Cortex of kidney (tissue), 1 donor: ENCODE measurements at places on chromosomes 11 and 22.

DNA sequence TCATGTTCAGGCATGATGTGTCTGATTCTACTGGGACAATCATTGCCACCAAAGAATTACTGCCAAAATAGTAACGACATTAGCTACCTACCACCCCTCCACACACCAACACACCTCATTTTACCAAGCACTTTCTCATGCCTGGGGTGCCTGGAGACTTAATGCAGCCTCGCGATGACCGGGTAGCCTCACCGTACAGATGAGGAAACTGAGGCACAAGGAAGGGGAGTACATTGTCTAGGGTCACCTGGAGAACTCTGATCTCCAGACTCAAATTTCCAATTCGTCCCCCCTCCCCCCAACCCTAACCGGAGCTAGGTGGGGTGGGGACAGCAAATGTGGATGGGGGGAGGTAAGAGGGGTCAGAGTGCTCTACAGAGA lies 2.7 kb upstream of the RTN4RL2 start:
- DNase-seq: no peak

GRCh38 chr11:13668957-13669521 lies 571 bp downstream of the FAR1 start:
- DNase-seq: no peak

DNA sequence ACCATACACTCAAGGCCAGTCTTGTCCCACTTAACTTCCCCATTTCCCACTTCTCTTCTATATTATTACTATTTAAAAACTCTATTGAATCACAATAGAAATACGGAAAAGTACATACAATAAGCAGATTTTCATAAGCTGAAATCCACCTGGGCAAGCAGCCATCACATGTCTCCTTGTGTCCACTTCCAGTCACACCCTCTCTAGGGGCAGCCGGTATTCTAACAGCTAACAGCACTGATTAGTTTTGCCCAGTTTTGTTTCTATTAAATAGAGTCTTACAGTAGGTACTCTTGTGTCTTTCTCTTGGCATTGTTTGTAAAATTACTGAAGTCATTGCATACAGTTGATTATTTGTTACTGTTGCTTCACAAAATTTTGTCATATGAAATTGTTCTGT lies 37.8 kb downstream of the PPP6R3 start:
- DNase-seq: no peak

DNA sequence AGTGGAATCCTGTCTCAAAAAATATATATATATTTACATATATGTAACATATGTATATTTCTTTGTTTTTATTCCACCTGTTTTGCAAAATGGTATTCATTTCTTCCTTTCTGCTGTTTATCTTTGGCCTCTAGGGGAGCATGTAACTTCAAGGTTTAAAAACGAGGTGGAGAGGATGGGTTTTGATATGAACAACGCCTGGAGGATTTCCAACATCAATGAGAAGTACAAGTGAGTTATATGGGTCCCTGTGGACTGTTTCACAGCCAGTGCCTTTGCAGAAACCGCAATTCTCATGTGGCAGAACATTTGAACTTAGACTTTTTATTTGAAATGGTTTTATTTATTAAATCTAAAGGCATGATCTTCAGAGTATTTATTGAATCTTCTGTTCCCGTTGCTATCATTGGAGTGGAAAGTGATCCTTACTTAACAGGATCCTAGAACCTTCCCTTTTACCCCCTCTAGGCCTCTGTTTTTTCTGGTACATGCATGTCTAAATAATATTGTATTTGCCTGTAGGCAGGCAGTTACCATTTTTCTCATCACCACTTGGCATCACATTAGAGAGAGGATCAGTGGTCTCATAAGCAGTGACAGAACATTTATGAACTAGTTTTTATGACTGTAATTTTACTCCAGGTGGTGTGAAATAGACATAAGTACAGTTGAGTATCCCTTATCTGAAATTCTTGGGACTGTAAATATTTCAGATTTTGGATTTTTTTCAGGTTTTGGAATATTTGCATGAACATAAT lies 81.5 kb upstream of the HORMAD2 start:
- no peak for DNase-seq

GRCh38 chr22:45888221-45889092 lies 88.5 kb downstream of the WNT7B start:
- no peak for DNase-seq

DNA sequence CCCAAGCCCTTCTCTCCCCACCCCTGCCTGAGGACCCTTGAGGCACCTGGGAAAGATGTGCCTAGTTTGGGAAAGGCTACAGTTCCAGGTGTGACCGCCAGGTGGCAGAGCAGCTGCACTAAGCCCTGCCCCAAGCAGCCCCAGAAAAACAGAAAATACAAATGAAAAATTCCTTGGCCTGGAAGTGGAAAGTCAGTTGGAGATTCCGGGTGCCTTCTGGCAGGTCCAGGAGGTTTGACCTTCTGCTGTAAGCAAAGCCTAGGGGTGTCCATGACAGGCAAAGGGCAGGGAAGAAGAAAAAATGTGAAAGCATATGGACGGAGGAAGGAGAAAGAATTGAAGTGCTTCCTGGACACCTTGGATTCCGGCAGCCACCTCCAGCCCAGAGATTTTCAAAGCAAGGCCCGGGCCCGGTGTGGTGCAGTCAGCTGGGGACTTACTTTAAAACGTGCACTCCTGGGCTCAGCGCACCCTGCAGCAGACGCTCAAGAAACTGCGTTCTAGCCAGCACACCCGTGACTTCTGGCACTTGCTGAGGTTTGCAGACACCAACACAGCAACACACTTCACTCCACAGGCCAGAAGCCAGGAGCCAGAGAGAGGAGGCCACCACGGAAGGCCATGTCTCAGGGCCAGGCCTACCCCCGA lies 37.3 kb upstream of the SLC22A12 start:
- DNase-seq: no peak

- no peak for DNase-seq
Measured at GRCh38 chr11:78032090-78032489, 9.0 kb upstream of the KCTD14 start.

DNA sequence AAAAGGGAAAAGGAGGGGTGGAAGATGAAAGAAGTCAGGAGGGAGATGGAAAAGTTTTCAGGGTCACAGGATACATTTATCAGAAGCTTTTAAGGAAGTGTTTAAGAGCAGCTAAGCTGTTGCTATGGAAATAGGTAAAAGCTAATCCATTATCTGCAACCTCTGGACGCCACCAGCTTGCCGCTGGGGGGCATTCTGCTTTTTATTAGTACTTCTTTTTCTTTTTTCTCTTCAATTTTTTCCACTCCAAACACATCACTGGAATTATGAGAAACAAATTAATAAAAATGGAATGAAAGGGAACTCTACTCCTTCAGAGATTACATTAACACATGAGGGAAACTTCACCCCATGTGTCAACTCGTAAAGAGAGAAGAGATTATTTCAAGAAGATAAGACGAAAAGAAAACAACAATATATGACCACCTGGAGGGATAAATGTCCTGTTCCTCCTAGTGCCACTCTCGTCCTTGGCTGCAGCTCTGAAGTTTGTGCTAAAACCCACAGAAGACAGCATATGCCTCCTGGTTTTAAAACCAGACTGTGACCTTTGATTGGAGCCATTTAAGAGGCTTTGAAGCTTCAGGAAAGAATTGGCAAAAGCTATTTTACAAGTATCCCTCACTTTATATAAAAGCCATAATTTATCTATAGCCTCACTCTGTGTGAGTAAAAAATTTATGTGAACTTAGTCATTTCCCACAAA lies 972.8 kb downstream of the OPCML start:
- DNase-seq: no peak

- no peak for DNase-seq
Measured at GRCh38 chr11:114075891-114076441, 16.5 kb downstream of the ZBTB16 start.

DNA sequence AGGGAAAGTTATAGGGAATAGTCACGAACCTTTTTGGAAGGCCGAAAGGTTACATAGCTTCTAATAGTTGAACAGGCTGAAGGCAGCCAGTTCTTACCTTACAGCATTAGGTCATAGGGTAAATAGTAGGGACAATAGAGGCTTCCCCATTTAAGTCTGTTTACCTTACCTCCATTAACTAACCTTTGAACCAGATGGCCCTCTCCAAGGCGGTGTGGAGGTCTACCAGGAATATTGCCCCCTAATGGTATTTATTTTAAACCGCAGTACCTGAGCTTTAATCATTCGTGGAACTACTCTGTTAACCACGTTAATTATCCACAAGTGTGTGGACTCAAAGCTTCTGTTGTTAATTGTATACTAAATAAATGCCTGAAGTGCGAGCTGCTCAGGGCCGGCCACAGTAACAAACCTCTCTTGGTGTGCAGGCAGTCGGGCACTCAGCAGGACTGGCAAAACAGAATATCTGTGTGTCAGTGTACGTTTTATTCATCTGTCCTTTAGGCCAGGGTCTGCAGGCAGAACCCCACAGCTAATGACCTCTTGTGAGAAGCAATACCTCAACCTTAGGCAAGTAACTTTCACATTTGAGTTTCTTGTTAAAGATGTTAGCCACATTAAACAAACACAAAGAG lies 81.7 kb downstream of the PRCP start:
- DNase-seq: no peak

DNA sequence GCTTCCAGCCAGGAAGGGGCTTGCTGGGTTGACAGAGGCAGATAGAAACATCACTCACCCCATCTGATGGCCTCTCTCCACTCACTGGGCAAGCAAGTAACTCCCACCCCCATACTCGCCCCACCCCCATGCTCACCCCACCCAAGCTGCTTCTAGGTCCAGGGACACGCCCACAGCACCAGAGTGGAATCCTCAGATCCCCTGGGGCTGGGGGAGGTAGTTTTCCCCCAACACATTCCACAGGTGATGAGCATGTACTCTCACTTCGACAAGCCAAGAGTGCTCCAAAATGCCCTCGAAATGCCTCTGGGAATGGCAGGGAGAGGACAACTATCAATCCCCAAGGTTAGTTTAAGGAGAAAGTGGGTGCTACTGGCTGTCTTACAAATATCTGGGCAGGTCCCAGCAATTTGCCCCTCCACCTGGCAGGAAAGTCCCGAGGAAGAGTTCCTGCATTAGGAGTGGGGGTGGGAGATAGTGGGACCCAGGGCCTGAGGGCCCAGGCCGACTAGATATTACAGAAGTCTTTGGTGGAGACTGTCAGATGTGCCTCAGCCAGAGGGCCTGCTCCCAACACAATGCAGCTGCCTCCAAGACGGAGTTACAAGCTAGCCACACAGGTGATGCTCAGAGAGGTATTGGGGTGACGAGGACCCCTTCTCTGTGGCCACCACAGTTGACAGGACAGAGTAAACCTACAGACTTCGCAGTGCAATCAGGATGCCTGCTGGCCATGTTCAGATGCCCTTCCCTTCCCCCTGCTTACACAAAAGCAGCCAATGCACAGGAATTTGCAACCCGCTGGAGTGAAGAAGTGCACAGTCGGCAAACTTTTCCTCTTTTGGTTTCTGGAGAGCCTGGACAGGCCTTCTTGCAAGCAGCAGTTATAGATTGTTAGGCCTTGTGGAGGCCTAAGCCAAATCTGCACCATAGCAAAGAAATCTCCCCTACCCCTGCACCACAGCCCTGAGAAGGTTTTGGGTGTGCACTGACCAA lies 2.9 kb upstream of the LMO1 start:
- DNase-seq: no peak

- DNase-seq: no peak
Measured at GRCh38 chr11:94909371-94909820, 64.0 kb downstream of the CWC15 start.

DNA sequence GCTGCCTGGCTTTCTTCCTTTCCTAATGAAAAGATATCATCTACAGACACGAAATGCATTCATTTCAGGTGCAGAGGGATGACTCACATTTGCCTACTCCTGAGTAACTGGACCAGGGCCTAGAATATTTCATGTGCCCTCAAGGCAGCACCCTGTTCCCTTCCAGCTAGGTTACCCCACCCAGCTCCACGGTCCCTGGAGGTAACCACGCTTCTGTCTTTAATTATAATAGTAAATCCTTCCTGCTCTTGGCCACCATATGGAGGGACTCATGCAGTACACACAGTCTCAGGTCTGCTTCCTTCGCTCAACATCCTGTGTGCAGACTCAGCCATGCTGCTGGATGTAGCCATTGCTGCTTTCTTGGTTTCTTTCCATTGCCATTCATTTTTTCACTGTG lies 22.3 kb downstream of the DHCR7 start:
- DNase-seq: no peak

DNA sequence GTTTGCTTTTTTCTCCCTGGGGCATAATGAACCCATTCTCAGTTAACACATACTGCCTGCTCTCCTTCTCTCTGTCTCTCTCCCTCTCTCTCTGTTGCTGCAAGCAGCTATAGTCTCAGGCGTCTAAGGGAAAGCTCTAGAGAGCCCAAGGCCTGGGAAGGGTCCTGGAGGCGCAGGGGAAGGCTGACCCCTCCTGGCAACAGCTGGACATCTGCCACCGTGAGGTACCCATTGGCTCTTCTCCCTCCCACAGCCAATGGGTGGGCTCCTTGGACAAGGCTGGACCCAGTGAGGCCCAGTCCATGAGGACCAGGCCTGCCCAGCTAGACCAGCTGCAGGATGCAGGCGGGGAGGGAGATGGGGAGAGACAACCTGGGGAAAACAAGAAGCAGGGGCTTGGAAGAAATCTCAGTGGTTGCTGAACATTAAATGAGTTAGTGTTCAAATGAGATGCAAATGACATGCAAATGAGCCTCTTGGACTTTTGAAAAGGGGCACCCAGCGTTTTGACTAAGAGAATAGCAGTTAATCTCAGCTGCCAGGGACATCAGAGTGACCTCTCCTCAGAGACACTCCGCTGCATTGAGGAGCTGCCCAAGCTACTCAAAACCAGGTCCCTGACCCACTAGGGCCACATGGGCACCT lies 349.7 kb downstream of the BUD13 start:
- DNase-seq: no peak

- no peak for DNase-seq
Measured at GRCh38 chr11:44532809-44533208, 32.7 kb upstream of the CD82 start.

GRCh38 chr11:132050577-132051165 lies 680.3 kb downstream of the NTM start:
- DNase-seq: no peak

GRCh38 chr22:39115977-39116621 lies 19.1 kb downstream of the APOBEC3H start:
- no peak for DNase-seq

DNA sequence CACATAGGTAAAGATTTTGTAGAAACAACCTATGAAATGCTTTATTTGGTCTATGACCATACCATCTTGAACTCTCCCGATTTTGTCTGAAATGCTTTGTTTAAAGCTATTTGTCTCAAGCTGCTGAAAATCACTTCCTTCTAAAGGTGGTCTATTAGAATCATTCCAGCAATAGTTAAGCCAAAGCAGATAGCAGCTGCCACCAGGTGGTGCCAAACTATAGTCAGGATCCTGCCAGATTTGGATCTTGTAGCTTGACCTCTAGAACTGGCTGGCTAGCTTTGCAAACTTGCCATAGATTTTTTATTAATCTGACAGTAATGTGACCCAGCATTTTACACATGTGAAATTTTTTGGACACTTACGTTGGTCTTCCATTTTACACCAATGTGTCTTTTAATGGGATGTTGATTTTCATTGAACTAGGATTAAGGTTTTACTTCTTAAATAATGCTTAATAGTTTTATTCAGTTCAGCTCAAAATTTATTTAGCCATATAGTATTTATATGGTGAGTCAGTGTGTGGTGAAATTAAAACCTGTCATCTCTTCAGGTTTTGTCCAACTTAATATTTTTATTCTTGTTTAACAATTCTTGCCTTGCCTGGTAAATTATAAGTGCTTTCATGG lies 19.7 kb downstream of the CTR9 start:
- DNase-seq: no peak
